ENCODE measurements at places on chromosomes 6 and 20. TPM values are rescaled to one million over a fixed set of nuclear protein-coding genes. Genes with fewer than 3 reads are reported as not detected.

The SMIM13 gene
- total RNA-seq: 27.3 TPM

The LBP gene
- not detected for total RNA-seq

The HLA-A gene
- 315 TPM for total RNA-seq

The LRRC73 gene
- total RNA-seq: not detected

The MMP24OS gene
- total RNA-seq: 4.7 TPM

DNA sequence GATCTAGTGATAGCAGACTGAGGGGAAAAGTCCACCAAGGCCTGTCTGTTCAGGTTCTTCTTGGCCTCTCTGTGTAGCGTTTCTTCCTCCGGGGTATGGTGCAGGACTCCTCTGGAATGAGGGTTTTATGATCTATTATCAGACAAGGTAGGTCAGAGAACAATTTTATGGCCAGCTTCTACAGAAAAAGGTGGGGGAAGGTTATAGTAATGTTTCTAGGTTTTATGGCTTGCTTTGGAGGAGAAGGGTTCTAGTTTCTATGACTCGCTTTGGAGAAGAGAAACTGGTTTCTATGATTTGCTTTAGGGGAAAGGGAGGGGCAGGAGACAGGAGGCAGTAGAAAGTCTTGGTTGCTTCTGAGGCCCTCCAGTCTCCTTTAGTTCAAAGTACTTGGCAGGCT, 144.8 kb upstream of the LAMA2 start:
- DNase-seq: no peak

GRCh38 chr6:112935402-112936078, 588.4 kb downstream of the RFPL4B start:
- DNase-seq: no peak

- DNase-seq: no peak
These were observed 50.7 kb downstream of the TGM2 start for GRCh38 chr20:38114353-38114791.

GRCh38 chr6:47690214-47690613, 8.2 kb upstream of the ADGRF4 start:
- DNase-seq: no peak

DNA sequence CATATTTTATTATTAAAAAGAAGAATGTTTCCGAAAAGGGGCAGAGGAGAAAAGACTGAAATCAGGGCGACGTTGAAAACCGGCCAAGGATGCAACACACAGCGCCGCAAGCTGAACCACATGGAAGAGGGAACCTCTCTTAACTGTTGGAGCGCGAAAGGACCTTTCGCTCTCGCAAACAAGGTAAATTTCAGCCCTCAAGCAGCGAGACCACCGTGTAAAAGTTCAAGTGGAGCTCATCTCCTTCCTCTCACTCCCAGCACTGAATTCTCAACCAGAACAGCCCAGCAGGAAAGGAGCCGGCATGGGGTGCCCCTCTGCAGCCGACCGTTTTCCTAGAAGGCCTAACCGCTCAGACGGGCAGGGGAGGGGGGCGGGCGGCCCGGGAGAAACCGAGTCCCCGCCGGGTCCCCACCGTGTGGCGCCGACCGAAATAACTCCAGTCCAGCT, 621 bp downstream of the GPR63 start:
- peak; percentile 6 for DNase-seq

DNA sequence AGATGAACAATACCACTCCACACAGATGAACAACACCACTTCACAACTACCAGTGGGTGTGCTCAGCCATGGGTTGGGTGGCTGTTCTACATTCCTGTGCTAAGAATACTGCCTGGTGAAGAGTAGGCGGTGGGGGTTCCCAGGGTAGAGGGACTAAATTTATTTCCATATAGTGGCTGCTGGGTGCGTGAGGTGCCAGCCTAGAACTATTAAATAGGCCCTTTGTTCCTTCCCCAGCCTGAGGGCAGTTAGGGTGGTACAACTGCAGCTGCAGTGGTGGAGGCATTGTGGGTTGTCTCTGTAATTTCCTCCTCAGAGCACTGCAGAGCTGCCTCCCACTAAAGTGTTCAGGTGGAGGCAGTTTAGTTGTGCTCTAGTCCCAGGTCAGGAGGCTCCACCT, 618.4 kb downstream of the MMUT start:
- DNase-seq: no peak
